ENCODE measurements at places on chromosomes 12 and 14.
A peak's percentile ranks its signal among the peaks of the same experiment; 100 is the strongest.

DNA sequence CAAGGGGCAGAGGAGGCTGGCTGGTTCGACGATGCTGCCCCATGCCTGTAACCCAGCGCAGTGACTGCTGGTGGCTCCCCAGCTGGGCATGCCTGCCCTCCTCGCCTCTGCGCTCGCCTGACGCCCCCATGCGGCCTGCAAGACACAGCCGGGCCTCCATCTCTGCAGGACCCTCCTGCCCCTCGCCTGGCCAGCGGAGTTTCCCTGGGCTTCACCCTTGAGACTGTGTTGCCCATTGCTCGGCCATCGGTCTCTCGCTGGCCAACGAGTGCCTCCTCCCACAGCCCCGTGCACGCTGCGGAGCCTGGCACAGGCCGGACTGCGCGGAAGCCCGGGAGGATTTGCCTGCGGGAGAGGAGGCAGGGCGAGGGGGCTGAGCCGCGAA lies 17.6 kb downstream of the ASPG start:
- no peak for DNase-seq

DNA sequence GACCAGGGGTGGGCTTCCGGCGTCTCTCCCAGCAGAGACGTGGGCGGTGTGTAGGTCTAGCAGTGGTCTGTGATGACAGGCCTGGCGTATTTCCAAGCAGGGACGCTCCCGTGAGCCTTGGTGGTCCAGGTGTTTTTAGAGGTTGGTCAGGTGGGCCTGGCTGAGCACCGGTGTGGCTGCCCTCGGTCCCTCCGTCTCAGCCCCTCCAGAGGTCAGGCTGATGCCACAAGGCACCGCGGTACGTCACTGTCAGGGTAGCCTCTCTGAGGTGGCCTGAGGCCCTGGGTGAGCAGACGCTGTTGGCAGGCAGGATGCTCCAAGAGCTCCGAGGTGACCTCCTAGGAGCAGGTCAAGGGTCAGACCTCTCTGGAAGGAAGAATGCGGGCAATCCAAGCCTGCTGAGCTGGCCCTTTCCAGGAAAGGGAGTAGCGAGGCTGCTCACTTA lies 13.6 kb downstream of the MTA1 start:
- DNase-seq, result no peak

DNA sequence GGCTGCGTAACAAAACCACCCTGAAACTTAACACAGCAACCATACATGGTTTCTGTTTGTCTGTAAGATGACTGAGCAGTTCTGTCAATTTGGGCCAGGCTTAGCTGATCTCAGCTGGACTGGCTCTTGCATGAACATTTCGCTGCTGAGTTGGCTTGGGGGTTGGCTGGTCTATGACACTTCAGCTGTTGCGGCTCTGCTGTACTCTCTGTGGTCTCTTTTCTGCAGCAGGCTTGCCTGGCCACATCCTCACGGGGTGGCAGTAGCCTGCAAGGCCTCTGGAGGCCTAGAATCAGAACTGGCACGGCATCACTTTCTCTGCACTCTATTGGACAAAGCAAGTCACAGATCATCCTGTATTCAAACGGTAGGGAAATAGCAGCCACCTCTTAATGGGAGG lies 216.2 kb downstream of the BCL11B start:
- peak; percentile 9 for DNase-seq

- DNase-seq, result no peak
Measured at GRCh38 chr14:71606064-71606463, 326.2 kb upstream of the RGS6 start.

GRCh38 chr14:65879248-65880009 lies 466.9 kb downstream of the FUT8 start:
- no peak for DNase-seq

DNA sequence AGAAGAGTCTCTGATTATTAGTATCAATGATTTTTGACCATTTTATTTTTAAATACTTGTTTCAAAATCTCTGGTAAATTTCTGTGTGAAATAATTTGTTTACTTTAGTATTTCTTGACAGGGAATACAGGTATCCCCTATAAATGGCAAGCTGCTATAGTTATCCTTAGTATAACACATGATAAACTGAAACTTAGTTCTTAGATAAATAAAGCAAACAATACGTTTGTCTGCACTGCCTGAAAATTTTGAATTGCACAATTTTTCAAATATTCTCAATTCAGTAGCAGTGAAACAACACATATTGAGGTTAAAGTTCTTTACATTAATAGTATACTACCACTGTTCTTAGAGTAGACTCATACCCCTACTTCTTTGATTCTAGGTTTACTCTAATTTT lies 26.9 kb downstream of the CNOT2 start:
- no peak for DNase-seq

- no peak for DNase-seq
Measured at GRCh38 chr12:14576896-14577295, 9.2 kb upstream of the PLBD1 start.

DNA sequence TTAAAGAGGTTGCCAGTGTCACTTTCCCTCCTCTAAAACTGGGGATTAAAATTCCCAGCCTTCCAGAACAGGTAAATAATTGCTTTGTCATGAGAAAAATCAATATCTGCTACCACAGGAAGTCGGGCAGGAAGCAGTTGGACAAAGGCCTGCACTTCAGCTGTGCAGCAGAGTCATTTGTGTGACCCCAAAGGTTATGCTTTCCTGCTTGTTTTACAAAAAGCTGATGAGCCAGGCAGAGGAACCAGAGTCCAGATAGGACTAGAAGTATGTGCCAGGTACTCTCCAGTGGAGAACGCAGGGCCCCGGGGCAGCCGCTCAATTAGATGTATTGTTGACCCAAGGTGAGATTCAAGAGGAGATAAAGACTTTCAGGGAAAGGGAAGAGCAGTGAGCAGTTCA lies 117.1 kb upstream of the FRMD6 start:
- DNase-seq, result no peak

DNA sequence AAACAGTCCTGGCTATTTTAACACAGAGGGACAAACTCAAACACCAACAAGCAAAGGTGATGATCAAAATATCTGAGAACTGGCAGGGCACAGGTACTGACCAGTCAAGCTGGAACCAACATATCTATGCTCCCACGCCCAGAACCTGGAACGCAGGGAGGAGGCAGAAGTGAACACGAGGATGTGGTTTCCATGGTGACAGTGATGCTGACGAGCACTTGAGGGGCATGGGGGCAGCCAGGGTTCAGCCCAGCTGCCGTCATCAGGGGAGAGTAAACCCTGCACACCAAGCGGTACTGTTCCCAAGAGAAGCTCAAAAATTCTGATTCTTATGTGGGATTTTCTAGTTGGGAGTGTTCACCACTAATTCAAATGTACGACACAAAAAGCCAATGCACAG lies 113.6 kb upstream of the SFSWAP start:
- DNase-seq, result no peak

- no peak for DNase-seq
Measured at GRCh38 chr14:38866461-38866860, 236.6 kb downstream of the SEC23A start.

GRCh38 chr14:56417173-56417572 lies 162.4 kb upstream of the TMEM260 start:
- DNase-seq, result no peak

DNA sequence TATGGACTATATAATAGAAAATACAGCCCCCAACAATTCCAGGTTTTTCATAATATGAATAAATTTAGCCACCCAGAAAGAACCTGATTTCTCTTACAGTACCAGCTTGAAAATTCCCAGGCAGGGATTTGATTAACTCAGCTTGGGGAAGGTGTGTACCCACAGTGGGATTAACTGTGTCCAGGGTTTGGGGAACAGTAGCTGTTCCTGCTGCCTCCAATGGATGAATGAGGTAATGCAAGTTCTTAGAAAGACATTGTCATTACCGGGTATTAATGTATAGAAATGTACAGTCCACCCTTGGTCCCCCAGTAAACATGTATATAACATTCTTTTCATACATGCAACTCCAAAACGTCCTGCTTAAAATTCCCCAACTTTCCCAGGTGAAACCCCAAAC lies 115.6 kb downstream of the LRIG3 start:
- DNase-seq, result no peak

DNA sequence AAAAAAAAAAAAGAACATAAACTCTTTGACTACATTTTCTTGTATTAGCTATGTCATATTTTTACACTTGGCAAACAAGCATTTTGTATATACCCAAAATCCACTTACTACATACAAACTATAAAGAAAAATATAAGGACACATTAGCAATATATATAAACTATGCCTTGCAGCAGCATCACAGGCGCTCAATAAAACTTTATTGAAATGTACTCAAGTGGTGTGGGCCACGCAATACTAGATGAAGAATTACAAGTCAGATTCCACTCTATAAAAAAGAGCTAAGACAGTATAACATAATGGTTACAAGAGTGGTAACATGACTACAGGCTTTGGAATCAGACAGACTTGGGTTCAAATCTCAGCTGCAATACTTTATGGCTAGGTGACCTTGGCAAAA lies 3.1 kb upstream of the AP4S1 start:
- DNase-seq, result no peak

DNA sequence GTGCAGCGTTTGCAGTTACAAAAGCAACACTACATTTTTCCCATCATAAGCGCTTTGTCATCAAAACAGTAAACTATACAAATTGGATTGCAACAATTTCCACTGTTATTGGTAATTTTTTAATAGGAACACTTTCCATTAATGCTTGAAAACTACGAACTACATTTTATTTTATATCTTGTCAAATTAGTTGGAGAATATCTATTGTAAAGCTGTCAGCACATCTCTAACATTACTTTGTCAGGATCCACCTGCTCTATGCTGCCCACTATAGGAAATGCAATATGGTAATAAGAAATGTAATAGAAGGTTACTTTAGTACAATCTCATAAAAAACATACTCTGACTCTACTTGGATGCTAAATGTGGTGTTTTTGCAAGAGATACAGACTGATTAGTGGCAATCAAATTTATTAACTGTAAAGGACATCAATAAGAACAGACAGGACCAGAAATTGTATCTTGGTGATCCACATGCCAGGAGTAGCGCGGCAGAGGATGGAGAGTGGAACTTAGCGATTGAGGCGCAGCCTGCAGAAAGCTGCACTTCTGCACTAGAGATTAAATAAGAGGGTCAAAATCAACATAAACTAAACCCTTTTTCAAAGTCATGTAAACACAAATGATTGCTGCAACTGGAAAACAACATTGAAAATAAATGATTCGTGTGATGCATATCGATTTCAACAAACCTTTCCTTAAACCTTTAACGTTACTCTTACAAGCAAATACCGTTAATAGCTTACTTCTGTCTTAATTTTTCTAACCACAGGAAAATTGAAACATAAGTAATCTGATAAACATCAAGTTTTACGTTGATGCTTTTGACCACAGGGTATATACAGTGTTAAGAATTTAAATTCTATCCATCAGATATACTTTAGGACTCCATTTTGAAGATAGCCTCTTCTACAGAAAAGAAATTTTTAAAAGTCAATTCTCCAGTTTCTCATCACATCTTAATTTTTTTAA lies 3.6 kb upstream of the ARID2 start:
- no peak for DNase-seq

- no peak for DNase-seq
Measured at GRCh38 chr12:109878749-109879148, 1.6 kb downstream of the GLTP start.

DNA sequence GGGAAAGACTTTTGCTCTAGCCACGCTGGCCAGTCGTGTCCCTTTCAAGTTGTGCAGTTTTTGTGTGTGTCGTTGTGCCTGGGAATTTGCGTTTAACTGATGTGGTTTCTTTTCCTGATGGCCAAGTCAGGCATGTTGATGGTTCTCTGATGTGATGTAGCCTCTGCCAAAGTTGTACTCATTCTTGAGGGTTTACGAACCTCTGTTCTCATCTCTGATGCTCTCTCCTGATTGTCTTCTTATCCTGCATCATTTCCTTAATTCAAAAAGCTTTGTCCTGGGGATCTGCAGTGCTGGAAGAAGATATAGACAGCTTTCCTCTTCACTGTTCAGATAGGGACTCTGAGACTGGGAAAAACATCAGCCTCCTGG lies 25.4 kb downstream of the CD9 start:
- no peak for DNase-seq

DNA sequence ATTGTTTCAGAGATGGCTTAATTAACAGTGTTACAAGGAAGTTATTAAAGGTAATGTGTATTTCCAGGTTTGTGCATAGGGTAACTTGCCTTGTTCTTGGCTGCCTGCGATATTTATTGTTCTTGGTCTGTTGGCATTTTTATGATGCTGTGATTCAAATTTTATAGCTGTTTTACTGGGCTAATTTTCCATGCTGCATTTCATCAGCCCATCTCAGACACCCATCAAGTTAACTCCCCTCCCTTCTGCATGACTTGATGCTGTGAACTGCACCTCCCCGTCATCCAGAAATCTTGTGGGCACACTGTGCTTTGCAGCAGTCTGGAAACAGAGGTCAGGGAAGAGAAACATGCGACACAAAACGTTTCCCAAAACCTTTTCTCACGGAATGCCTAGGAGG lies 1049.2 kb downstream of the AACS start:
- no peak for DNase-seq

DNA sequence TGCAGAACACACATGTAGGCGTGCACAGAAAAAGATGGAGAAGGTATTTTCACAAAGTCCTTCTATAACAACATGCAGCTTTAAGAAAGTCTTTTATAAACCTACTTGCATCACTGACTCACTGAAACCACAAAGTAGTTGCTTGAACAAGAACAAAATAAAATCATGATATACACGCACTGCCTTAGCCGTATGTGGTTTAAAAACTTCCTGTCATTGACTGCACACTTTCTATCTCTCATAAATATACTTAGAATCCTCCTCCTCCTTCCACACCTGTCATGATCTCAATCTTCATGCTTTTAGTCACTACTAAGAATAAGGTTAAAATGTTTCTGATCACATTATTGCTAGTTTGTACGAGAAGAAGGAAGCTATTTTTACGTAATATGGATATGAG lies 31.8 kb upstream of the RAD51AP1 start:
- DNase-seq, result no peak

DNA sequence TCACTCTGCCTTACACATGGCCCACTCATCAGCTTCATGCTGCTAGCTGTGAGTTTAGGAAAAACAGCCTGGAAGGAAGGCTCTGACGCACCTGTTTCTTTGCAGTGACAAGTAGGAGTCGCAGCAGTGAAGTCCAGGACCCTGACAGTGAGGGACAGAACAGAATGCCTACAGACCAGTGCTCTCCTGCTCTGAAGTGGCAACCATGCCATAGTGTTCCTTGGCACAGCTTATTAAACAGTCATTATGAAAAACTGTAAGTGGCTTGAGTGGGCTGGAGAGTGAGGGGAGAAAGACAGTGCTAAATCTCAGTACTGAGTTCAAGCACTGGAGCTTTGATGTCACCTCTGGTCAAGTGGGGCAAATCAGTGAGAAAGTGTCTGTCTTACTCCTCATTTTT lies 61.7 kb downstream of the MYRFL start:
- DNase-seq, result no peak
